Activated CD8-positive, alpha-beta memory T cell treated with anti-CD3 and anti-CD28 coated beads for 1 hour (primary cell): ENCODE measurements at places on chromosomes 7 and 10.

GRCh38 chr10:70589762-70590654 lies 12.5 kb downstream of the PRF1 start:
- no peak for DNase-seq

- no peak for DNase-seq
Observed at GRCh38 chr10:3886641-3887251, 101.7 kb upstream of the KLF6 start.

GRCh38 chr7:134692344-134692705 lies 45.7 kb downstream of the BPGM start:
- DNase-seq, result no peak

- DNase-seq, result no peak
Observed at GRCh38 chr7:26782501-26782900, 81.9 kb downstream of the SKAP2 start.
